ENCODE measurements at places on chromosomes 13 and 19.
A peak's percentile ranks its signal among the peaks of the same experiment; 100 is the strongest.

DNA sequence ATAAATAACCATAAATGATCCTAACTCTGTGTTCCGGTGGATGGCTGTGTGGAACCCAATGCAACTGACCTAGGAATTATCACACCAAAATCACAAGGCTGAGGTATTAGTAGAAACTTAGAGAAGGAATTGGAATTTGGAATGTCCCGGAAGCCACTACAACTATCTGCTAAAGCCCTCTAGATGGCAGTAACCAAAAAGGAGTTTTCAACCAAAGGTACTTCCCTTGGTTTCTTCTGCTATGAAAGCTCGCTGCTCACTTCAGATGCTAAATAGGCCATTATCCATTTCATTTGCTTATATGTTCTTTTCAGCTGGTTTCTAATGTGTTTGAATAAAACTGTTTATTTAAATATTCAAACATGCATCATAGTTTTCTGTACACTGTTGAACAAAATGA, 1589.1 kb upstream of the SPRY2 start:
- DNase-seq = no peak

DNA sequence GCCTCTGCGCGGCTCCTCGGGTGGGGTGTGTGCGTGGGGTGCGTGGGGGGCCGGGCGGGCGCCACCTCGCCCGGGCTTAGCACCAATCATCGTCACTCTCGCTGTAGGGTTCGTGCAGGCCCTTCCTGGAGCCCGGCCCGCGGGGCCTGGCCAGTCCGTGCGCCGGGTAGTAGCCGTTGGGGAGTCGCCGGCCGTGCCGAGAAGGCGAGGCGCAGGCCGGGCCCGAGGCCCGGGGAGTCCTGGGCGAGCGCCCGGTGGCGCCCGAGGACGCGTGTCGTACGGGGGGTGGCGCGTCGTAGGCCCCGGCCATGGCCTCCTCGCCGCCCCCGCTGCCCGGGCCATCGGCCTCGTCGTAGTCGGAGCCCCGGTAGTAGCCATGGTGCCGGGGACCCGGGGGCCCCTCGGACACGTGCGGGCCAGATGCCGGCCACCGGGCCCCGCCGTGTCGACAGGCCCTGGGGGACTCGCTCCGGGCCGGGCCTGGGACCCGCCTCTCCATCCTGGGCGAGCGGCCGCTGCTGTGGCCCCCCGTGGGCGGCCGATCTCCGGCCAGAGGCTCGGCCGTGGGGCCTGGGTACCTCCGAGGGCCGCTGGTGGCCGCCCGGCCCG, 57.1 kb downstream of the IER2 start:
- DNase-seq = peak; percentile 40

DNA sequence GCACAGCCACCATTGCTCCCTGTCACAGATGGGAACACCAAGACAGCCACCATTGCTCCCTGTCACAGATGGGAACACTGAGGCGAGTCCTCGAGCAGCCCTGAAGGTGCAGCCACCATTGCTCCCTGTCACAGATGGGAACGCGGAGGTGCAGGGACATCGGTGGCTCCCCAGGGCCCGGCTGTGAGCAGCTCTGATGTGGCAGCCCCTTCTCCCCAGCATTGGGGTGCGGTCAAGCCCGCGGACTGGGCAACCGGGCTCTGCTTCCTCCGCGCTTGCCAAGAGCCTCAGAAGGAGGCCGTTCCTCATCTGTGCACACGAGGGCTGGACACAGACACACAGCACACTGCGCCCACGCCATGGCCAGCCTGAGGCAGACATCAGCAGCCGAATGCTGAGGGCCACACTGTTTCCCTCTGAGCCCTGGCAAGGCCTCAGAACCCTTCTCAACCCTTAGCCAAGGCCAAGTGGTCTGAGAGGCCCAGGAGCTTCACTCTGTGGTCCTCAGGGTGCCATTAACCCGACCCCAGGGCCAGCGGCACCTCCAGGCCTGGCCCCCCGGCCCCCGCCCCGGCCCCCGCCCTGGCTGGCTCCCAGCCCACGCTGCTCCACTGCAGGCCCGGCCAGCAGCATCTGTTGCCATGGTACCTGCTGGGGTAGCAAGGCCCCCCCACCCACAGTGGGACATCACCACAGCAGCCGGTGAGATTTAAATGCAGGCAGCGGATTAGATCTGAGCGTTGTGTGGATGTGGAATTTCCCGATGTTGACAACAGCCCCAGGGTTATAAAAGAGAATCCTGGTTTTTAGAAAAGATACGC, 18.4 kb downstream of the C2CD4C start:
- DNase-seq = no peak

DNA sequence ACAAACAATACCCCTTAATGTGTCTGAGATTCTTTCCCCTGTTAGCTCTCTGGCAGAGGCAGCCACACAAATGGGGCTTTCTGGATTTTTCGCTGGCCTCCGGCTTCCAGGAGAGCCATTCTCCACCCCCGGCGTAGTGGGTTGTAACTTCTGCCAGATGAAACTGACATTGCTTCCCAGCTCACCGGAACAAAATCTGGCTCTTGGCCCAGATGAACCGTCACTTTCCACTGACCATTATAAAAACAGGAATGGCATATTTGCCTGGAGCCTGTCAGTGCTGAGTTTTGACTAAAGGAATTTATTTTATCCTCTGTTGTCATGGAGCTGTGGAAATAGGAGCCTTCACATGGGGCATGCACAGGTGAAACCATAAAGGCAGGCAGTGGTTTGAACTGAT, 120.6 kb upstream of the GPR12 start:
- no peak for DNase-seq

DNA sequence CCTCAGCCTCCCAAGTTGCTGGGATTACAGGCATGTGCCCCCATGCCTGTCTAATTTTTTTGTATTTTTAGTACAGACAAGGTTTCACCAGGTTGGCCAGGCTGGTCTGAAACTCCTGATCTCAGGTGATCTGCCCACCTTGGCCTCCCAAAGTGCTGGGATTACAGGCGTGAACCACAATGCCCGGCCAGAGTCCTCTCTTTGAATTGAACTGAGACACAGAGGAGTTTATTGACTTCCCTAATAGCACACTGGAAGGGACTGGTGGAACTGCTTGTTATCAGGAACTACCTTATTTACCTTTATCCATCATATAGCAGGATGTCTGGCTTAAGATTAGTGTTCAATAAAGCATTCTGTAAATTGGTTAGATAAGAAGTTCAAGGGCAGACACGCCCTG, 613.8 kb downstream of the EFNB2 start:
- no peak for DNase-seq

DNA sequence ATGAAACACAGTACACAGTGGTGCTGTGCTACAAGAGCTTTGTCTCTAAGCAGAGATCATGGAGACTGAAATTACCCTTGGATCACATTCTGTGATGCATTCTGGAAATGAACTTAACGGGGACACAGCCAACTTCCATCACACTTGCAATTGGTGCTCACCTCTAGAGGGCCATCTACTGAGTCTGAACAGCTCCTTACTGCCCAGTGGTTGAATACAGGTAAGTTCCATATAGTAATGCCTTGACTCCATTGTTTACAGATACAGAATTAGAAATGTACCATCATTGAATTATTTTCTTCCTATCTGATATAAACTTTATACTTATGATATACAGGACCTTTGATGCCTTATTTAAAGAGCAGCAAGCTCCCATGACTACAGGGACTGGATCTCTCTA, 686.4 kb downstream of the PCDH9 start:
- DNase-seq = peak; percentile 1

DNA sequence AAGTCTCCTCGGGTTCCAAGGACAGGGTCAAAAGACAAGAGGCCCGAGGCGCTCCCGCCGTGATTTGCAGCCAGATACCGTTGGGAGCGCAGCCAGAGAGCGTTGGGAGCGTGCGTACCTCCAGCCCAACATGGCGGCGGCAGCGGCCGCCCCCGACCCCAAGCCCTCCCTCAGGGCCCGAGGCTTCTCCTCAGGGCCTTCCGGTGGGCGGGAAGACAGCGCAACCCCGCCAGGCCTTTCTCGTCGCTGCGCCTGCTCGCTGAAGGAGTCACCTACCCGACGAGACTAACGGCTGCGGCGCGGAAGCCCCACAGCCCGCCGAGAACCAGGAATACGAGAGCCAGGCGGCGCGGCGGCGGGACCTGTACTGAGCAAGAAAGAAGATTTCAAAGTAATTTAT, 3.2 kb upstream of the ZNF850 start:
- DNase-seq = no peak

GRCh38 chr13:48804821-48805601, 151.3 kb downstream of the CYSLTR2 start:
- no peak for DNase-seq

- DNase-seq = peak; percentile 88
Observed at GRCh38 chr19:1025960-1026782, at the start of gene CNN2. CNN2 (plus strand) TSS chr19:1026608; CDS start chr19:1026662, 54 bp downstream.

DNA sequence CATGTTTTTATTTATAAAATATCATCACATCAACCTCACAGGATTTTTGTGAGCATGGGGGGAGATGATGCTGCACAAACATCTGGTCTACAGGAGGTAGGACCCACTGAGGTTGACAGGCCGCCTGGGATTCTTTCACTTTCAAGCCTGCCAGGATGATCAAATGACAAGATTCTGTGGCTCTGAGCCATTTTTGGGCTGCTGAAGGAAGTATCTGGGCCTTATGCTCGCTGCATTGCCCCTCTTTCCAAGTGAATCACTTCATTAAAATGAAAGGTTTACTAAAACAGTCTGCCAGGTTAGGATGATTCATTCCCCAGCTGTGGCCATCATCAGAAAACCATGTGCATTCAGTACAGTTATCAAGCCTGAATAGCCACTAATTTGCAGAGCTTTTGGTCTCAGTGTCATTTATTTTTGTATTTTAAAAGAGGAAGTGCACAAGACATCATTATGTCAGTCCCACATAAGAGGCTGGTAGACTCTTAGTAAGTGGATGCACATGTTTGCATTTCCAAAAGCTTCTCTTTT, 34.4 kb downstream of the STARD13 start:
- peak; percentile 40 for DNase-seq

DNA sequence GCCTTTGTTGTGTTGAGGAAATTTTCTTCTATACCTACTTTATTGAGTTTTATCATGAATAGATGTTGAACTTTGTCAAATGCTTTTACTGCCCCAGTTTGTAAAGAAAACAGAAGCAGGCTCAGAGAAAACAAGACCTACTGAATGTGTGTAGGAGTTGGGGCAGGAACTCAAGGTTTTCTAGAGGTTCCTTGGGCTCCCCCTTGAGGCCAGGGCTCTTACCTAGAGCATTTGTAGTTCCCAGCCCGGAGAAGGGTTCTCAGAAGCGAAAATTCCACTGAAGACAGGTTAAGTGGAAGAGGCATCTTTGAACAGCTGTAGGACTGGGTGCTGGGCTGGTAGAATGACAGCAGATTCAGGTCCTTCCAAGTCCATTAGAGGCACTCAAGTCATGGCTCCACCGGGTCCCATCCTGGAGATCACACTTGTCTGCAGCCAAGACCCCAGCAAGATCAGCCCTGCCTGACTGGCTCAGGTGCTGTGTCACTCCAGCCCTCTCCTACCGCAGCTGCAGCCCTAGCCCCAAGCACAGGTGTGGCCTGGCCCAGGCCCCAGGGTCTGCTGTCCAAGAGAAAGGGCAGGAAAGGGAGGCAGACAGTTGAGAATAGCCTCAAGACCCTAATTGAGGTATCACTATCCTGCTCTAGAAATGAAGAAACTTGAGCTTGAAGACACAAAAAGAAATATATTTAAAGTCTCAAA, 425.5 kb downstream of the PCDH20 start:
- no peak for DNase-seq
